ENCODE measurements at places on chromosomes 5 and 9. TPM values are rescaled to one million over a fixed set of nuclear protein-coding genes. Genes with fewer than 3 reads are reported as not detected.

DNA sequence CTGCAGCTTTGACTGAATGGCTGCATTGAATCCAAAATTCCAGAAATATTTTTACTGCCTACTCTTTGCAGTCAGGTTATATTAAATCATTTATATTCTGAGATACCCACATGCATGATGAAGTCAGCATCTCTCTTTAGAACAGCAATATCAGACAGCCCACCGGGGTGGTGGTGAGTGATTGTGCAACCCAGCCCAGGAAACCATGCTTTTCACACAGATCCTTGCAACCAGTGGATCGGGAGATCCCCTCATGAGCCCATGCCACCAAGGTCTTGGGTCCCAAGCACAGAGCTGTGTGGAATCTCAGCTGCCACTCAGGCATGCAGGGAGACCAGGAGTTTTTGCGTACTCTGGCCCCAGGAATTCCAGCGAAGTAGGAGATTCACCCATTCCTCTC lies 226.5 kb downstream of the DTWD2 start:
- no peak for DNase-seq

GRCh38 chr5:37565062-37565670 lies 186.0 kb downstream of the WDR70 start:
- no peak for DNase-seq

- no peak for DNase-seq
Observed at GRCh38 chr5:40441733-40442132, 238.0 kb upstream of the PTGER4 start.

DNA sequence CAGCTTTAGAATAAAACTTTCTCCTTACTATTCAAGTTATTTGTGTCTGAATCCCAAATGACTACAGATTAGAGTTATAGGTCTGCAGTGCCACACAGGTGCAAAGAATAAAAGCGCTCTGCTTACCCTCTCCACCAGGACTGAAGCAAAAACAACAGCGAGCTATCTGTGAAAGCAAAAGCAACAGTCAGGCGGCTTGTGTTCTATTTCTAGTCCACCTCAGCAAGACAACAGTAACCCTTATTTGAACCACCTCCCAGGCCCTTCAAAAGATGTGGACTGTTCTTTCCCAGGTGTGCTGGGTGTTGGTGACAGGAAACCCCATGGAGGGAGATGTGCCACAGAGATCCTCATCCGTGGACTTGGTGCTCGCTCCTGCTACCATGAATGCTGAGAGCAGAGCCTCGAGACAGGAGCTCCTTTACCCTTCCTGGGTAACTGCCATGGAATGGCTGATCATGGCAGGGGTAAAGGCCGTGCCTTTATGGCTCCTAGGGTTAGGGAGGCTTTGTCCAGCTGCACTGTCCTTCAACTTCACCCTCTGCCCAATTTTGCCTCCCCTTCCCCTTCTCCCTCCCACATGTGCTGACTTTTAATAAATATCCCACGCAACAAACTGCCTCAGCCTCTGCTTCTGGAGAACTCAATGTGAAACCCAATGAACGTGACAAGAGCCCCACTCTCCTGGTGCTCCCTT lies 108.6 kb downstream of the SERINC5 start:
- peak; percentile 27 for DNase-seq

GRCh38 chr9:72140586-72140985 lies 8.7 kb upstream of the GDA start:
- no peak for DNase-seq

SLC4A9 gene
- 2.6 TPM for total RNA-seq

DNA sequence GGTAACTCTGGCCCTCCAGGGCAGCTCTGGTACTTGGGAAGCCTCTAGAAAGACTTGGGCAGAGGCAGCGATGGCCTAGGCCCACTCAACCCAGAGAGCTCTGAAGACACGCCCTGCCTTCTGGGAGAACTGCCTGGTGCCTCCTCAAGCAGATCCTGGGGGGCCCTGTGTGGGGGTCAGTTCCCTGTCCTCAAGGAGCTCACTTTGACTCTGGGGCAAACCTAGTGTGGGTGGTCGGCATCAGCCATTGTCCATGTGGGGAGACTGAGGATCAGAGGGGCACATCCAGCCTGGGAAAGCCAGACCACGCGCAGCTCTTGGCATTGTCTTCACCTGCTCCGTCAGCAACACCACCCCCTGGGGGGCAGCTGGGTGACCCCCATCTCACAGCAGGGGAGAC lies 28.0 kb downstream of the ABO start:
- no peak for DNase-seq

- DNase-seq: no peak
Observed at GRCh38 chr9:113998114-113998513, 80.0 kb downstream of the AMBP start.

DNA sequence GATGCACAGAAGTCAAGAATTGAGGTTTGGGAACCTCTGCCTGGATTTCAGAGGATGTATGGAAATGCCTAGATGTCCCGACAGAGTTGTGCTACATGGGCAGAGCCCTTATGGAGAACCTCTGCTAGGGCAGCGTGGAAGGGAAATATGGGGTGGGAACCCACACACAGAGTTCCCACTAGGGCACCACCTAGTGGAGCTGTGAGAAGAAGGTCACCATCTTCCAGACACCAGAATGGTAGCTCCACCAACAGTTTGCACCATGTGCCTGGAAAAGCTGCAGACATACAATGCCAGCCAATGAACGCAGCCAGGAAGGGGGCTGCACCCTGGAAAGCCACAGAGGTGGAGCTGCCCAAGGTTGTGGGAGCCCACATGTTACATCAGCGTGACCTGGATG lies 104.5 kb downstream of the STK32A start:
- DNase-seq: no peak

TNFSF15 gene
- total RNA-seq: 0.09 TPM

DNA sequence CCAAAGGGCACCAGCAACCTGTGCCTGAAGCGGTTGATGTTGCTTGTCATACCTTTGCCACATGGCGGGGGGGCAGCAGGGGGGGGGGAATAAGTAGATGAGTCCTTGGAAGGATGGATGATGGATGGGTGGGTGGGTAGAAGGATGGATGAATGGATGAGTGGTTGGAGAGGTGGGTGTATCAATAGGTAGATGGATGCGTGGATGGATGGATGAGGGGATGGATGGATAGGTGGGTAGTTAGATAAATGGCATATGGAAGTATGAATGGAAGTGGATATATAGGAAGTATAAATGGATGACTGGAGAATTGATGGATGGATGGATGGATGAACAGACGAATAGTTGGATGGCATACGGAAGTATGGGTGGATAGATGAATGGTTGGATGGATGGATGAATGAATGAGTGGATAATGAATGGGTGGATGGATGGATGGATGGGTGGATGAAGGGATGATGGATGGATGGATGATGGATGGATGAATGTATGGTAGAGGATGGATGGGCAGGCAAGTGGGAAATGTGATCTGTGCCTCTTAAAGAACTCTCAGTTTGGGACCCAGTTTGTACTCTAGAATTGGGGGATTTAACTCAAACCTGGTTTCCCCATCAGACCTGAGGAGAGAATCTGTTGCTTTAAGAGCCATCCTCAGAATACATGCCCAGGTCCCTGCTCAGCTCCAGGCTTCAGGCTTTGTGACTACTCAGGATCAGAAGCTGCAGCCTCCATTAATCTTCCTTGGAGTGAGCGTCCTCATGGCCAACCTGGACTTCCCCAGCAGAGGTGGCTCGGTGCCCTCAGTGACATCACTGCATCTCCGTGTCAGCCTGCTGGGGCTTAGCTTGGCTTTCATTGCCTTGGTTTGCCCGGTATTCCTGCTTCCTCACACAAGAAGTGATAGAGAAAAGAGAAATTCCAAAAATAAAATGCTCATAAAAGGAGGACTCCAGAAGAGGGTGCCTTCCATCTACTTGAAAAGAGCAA lies 27.6 kb upstream of the SUSD3 start:
- DNase-seq: no peak

NR2F1 gene
- not detected for total RNA-seq

DNA sequence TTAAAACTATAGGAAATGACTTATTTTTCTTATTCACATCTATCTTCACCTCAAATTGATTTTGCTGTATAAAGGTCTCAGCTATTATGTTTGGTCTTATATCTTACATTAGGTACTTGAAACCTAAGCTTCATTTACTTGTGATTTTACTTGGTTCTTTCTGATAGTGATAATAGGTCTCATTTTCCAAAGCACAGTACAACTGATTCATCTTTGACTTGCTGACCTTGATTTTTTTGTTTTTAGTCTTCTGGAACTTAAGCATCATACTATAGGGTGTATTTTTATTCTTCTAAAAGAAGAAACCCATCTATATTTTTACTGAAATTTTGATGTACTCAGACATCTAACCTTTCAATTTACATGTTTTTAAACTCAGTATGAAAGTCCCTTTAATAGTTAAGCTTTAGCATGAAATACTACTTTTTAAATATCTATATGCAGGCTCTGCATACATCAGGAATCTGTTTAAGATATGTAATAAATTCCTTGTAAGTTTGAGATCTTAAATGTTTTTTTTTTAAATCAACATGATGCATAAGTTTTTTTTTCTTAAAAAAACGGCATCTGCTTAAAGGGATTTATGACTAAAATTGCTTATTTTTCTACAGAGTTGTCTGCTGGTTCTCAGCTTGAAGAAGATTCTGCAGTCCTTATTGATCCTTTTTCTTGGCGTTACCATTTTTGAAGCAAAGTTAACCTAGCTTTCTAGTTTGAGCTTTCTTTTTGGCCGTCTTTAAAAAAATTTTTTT lies 13.3 kb downstream of the MATR3 start:
- no peak for DNase-seq

ACOT12 gene
- total RNA-seq: not detected

- no peak for DNase-seq
Observed at GRCh38 chr9:117414906-117415331, at the start of gene ASTN2. Gene ASTN2, minus strand, starts transcription at chr9:117415057. Its CDS starts 119 bp downstream, at chr9:117414938.

RELL2 gene
- 43.1 TPM for total RNA-seq

TAF11L3 gene
- total RNA-seq: not detected

BTF3 gene
- total RNA-seq: 736 TPM

GRCh38 chr5:55868846-55869245 lies 17.7 kb downstream of the IL31RA start:
- DNase-seq: no peak

GRCh38 chr9:18909140-18910018 lies 123.6 kb downstream of the SAXO1 start:
- DNase-seq: no peak

DNA sequence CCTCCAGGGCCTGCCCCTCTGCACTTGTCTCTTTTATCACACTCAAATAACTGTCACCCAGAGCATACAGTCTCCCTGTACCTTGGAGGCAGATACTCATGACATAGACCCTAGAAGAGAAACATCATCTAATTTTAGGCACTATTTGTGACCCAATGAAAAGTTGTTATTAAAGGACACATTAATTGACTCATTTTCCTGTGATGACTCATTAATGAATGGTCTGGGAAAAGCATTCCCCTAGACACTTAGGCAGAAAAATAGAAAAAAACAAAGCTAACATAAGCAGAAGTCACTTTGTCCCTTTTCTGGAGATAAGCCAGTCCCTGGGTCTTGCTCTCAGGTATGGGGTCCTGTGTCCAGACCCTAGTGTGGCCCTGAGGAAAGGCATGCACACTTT lies 15.0 kb downstream of the TRPC7 start:
- DNase-seq: no peak

- DNase-seq: no peak
Observed at GRCh38 chr9:69871118-69871834, 50.7 kb downstream of the CFAP95 start.

CPEB4 gene
- total RNA-seq: 31.8 TPM

DND1 gene
- 4.5 TPM for total RNA-seq

MSMP gene
- total RNA-seq: 4.4 TPM

FST gene
- total RNA-seq: 0.57 TPM

STPG3 gene
- total RNA-seq: 1.7 TPM

DNA sequence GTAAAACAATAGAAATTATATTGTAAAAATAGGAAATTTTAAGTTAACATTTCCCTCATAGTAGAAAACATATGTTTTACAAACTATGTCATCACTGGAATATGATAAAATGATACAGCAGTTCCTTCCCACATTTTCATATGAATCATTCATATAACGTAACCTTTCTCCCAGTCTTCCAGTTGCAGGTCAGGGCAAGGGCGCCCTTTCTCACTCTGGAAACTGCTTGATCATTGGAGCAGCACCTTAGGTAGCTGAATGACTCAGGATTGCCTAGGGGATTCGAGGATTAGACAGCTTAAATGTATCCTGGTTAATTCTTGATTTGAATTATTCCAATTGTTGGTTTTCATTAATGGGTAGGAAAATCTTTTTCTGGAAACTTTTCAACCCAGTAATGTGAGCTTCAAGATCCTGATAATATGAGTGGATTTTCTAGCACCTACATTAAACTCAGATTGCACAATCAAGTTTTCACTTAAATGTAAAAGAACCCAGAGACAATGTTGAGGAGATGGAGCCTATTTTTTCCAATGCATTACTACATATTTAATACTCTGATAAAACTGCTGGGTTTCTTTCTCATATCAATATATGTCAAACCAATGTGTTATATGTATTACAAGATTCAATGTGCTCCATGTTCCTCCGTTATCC lies 32.6 kb upstream of the ANXA1 start:
- DNase-seq: no peak

GRCh38 chr5:1915316-1915715 lies 32.6 kb upstream of the IRX4 start:
- no peak for DNase-seq

DNA sequence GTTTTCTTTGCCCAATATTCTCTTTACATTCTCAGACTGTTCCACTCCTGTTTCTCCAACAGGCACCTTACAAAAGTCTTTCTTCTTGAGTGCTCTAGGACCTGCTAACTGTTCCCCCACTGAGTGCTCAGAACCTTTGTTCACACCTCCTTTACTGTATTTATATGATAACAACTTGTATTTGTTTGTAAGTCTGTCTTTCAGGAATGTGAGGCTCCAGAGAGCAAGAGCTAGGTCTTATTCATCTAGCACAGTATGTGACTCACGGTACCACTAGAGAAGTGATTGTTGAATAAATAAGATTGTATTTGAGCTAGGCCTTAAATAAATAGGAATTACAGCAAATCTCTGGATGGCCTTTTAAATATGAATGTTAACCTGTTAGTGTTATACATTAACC lies 42.5 kb upstream of the MYOT start:
- no peak for DNase-seq

CD180 gene
- 15.7 TPM for total RNA-seq

DENND1A gene
- 37.0 TPM for total RNA-seq

DNA sequence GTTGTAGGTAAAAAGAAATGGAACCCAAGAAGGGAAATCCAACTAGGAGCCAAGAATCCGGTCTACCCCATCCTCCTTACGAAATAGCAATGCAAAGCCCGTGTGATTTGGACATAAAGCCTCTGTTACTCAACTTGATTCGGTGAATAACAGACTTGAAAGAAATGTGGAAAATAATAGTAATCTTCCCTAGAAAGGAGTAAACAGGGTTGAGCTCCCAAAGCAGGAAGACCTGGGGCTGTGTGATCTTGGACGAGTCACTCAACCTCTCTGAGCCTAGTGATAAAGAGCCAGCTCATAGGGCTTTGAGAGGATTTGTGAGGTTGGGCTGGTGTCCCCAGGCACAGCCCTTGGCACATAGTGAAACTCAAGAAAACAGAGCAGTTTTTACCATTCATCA lies 42.7 kb upstream of the IL17B start:
- DNase-seq: no peak

DNA sequence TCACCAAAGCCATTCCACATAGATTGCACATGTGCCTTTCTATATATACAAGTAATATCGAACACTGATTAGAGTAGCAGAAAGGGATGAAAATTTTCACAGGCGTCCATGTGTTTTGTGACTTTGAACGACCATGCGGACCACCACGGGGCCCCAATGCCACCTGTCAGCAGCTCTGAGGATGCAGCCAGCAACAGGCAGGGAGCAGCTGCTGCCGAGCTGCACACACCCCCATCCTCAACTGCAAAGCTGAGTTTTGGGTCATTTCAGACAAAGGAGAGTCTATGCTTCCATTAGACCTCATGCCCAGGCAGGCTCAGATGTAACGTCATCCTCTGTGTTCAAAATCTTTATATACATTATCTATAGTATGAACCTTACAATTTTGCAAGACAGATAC lies 503.8 kb downstream of the IRX1 start:
- DNase-seq: no peak

LEAP2 gene
- 5.4 TPM for total RNA-seq

Measured in OCI-LY7 (cell line).